ENCODE measurements at places on chromosomes 5 and 9.

- no peak for DNase-seq
These were observed 49.1 kb downstream of the ARHGAP26 start for GRCh38 chr5:142819292-142819691.

DNA sequence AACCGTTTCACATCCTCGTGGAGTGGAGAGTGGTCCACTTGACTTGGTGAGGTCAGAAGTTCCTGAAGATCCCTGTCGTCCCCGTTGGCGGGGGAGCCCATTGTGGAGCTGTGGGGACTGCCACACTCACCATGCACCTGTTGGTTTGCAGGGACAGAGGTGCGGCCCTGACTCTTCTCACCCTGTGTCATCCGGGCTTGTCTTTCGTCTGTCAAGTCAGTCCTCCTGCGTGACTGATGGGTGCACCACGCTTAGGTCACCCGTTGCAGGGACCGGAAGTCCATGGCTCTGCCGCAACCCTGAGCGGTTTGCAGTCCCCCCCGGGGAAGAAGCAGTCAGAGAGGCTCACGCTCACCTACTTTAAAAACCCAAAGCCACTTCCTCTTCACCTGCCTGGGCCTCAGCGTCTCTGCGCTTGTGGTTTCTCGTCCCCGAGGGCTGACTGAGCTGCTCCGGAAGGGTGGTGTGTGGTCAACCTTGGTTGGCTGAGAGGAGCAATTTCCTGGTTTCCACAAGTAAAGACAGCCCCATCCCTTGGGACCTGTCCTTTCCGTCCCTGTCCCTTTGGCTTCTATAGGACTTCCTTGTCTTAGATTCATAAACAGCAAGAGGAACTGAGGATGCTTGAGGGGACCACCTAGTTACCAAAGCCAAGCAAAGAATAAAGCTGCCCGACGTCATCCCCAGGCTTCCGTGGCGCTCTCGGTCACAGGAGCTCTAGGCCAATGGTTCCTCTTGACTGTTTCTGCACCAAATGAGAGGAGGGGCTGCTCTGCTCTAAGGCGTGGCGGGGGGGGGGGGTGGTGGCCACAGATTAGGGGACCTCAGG, 53.2 kb downstream of the USP20 start:
- DNase-seq = no peak

DNA sequence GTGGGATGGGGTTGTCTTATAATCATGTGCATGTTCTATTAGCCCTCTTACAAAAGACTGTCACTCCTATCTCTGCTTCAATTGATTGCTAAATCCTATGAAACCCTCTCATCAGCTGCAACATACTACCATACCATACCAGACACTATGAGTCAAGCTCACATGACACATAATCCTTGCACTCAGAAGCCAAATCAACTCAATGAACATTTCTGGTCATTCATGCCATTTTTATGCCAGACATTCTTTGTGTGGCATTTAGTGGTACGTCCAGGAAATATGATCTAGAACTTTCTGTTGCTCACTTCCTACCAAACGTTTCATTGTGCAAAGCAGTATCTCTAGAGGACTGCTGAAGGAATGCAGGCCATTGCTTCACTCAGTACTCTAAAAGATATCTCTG, 159.2 kb upstream of the GNA14 start:
- DNase-seq = no peak

GRCh38 chr5:20245432-20245974, 257.5 kb upstream of the CDH18 start:
- no peak for DNase-seq

- no peak for DNase-seq
These were observed 500.2 kb upstream of the DAP start for GRCh38 chr5:11261241-11261640.

- DNase-seq = no peak
These were observed 62.2 kb downstream of the RASEF start for GRCh38 chr9:83000765-83001164.

DNA sequence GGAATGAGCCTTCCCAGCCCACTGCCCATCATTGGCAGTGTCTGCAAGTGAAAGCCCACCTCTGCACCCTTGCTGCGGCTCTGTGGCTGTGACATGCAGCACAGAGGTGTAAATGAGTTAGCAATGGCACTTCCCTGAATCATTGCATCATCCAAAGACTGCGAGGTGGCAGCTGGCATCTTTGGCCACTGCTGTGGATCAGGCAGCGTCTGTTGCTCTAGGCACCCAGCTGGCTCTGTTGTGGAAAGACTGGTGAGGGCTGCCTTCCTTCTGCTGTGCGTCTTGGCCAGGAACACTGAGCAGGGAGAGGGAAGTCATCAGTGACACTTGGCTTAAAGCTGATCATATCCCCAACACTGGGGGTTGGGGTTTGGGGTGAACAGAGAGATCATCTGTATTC, 64.5 kb downstream of the MFAP3 start:
- DNase-seq = no peak

DNA sequence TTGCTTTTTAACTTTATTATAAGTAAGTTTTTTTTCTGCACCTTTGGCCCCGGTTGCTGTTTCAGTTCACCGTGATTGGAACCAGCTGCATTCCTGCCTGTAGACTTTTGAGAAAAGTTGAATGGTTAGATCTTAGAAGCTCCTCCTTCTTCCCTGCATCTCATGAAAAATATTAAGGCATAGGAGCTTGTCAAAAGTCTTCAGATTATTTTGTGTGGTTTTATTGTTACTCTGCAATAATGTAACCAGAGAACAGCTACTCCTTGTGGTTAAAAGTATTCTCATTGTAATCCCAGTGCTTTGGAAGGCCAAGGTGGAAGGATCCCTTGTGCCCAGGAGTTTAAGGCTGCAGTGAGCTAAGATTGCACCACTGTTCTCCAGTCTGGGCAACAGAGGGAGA, 3.3 kb upstream of the SLC2A8 start:
- DNase-seq = no peak

GRCh38 chr5:34790069-34790468, 48.9 kb upstream of the TTC23L start:
- DNase-seq = no peak

GRCh38 chr5:143179126-143179740, 224.3 kb downstream of the NR3C1 start:
- no peak for DNase-seq

GRCh38 chr9:72996684-72997314, 43.9 kb upstream of the ALDH1A1 start:
- DNase-seq = no peak

DNA sequence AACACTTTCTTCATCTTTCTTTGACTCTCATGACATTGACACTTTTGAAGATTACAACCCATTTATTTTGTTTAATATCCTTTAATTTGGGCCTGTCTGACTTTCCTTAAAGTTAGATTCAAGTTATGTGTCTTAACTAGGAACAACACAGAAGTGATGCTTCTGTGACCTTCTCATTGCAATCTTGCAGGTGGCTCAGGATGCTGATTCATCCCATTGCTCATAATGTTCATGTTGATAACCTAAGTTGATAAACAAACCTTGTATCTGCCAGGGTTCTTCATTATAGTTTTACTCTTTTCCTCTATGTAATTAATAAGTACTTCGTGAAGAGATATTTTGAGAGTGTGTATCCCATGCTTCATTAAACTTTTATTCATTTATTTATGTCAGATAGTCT, 107.2 kb upstream of the SHB start:
- no peak for DNase-seq

DNA sequence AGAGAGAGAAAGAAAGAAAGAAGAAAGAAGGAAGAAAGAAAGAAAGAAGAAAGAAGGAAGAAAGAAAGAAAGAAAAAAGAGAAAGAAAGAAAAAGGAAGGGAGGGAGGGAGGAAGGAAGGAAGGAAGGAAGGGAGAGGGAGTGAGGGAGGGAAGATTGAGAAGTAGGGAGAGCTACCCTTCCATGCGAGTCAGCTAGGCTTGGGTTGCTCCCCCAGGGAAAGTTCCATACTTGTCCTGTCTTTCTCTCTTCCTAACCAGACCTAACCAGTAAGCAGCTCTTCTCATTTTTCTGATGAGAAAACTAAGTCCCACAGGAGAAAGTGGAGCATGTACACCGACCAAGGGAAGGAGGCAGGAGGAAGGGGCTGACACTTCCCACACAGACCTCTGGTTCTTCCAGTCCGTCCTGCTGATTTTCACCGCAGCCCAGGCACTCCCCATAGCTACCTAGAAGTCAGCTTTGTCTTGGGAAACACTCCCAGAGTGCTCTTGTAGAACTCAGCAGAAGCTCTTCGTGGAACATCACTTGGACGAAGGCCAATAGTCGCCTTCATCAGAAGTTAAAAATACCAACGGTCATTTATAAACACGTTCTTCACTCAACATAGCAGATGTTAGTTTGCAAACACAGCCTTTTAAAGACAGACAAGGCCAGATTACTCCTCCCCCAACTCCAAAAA, 29.0 kb upstream of the ENTREP1 start:
- no peak for DNase-seq

GRCh38 chr9:95940265-95940664, 64.8 kb downstream of the ERCC6L2 start:
- no peak for DNase-seq

- DNase-seq = peak; percentile 21
These were observed 232.8 kb downstream of the PDE4D start for GRCh38 chr5:59660737-59661136.

GRCh38 chr5:150642567-150642927, 2.1 kb downstream of the SYNPO start:
- DNase-seq = no peak

DNA sequence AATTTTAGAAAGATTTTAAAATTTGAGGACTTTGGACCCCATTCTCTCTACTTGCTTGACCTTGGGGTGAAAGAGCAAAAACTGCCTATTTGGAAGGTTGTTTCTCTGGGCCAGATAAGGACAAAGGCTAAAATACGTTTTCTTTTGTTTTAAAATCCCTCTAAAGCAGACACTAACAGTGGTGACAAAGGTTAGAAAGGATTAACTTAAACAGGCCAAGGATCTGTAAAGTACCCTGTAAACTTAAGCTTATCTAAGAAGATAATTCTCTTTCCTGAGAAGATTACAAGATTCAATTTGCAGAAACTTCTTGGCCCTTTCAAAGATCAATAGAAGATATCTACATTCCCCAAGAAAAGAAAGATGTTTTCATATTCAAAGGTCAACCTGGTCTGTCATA, 12.1 kb downstream of the TRPM6 start:
- no peak for DNase-seq

DNA sequence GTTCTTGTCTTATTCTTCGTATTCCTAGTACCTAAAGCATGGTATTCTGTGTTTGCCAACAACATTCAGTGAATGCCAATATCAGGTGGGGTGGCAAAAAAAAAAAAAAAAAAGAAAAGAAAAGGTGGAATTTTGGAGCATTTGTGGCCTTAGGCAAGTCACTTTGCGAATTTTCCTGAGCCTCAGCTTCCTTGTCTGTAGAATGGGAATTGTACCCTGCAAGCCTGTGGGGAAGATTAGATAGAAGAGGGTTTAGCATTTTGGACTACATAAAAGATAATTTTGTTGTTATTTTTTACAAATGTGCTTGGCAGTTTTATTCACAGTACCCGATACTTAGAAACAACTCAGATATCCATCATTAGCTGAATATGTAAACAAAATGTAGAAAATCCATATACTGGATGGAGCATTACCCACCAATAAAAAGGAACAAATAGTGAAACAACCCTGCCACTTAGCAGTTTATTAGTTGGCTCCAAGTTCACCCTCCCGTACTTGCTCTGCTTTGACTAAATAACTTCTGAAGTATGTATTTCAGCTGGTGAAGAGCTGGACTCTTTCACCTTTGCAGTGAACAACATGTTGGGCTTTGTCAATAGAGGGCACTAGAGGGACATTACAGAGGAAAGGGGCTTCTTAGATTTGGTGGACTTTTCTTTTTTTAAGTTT, 13.6 kb downstream of the UBE2D2 start:
- peak; percentile 43 for DNase-seq

DNA sequence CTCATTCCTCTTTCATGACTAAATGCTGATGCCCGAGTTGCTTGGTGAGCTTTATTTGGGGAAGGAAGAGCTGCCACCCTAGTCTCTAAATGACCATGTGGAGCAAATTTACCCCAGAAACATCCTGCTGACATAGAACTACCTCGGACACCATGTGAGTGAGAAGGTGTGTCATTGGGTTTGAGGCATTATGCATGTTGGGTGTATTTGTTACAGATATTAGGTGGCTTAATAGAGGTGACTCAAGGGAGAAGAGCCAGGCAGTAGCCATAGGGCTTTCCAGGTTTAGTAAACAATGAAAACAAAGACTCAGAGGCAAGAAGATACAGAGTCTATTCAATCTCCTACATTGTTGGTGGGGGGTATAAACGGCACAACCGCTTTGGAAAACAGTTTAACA, 581.5 kb downstream of the CCDC171 start:
- no peak for DNase-seq

Measured in SK-N-SH (cell line).